ENCODE measurements at places on chromosomes 1 and 21.

- peaks cover 29% of the 10 kb centered on the region for H3K4me1 ChIP-seq
- peak overlapping the region; percentile 85 for H3K4me3 ChIP-seq
- no peaks in the 10 kb centered on the region for H3K36me3 ChIP-seq
- H3K27me3 ChIP-seq: peaks cover 12% of the 10 kb centered on the region
Measured at GRCh38 chr21:42513985-42514882, 582 bp downstream of the SLC37A1 start.

- H3K4me1 ChIP-seq: peaks cover 10% of the 10 kb centered on the region
- H3K27me3 ChIP-seq: peaks cover 6% of the 10 kb centered on the region
- no peaks in the 10 kb centered on the region for H3K36me3 ChIP-seq
- peak overlapping the region; percentile 70 for H3K4me3 ChIP-seq
Measured at GRCh38 chr1:2205191-2205952, 10.8 kb upstream of the FAAP20 start.

GRCh38 chr1:79322511-79323027 is 316.0 kb upstream of the ADGRL4 start:
- H3K4me3 ChIP-seq: no peak overlapping the region
- no peak for DNase-seq
- no peaks in the 10 kb centered on the region for H3K36me3 ChIP-seq
- no peaks in the 10 kb centered on the region for H3K27me3 ChIP-seq
- H3K27ac ChIP-seq: no peak overlapping the region

- no peaks in the 10 kb centered on the region for H3K27me3 ChIP-seq
- H3K4me1 ChIP-seq: no peaks in the 10 kb centered on the region
- H3K36me3 ChIP-seq: no peaks in the 10 kb centered on the region
- DNase-seq: no peak
Measured at GRCh38 chr1:51850420-51851223, 27.9 kb downstream of the NRDC start.

- no peak for DNase-seq
- no peaks in the 10 kb centered on the region for H3K36me3 ChIP-seq
- no peak overlapping the region for H3K27ac ChIP-seq
- peaks cover 33% of the 10 kb centered on the region for H3K4me1 ChIP-seq
Measured at GRCh38 chr1:31767225-31767624, 3.1 kb upstream of the ADGRB2 start.

- no peaks in the 10 kb centered on the region for H3K4me1 ChIP-seq
- H3K4me3 ChIP-seq: no peak overlapping the region
Measured at GRCh38 chr1:92563457-92564216, 76.9 kb upstream of the GFI1 start.

- no peaks in the 10 kb centered on the region for H3K27me3 ChIP-seq
- H3K36me3 ChIP-seq: no peaks in the 10 kb centered on the region
- no peak overlapping the region for H3K4me3 ChIP-seq
- H3K27ac ChIP-seq: no peak overlapping the region
- DNase-seq: no peak
- peaks cover 19% of the 10 kb centered on the region for H3K4me1 ChIP-seq
Measured at GRCh38 chr1:168485048-168485447, 58.7 kb downstream of the XCL2 start.

- H3K27ac ChIP-seq: no peak overlapping the region
- H3K36me3 ChIP-seq: no peaks in the 10 kb centered on the region
- no peaks in the 10 kb centered on the region for H3K27me3 ChIP-seq
- no peaks in the 10 kb centered on the region for H3K4me1 ChIP-seq
Measured at GRCh38 chr21:34630536-34631143, 15.7 kb upstream of the RCAN1 start.

DNA sequence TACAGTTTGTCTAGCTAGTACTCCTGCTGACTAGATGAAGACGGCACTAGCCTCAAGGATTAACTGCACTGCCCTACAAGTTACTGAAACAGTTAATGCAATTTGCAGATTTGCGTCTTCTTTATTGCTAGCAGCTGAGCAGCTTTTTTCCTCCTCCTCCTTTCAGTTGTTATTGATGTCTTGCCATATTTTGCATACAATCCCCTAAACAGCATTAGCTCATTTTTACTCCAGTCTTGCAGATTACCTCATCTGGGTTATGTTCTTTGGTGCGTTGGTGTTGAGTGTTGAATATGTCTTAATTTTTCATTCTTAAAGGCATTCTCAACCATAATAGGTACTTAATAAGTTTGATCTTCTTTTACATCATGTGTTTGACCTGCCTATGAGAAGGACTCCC is 363.4 kb upstream of the LYPLAL1 start:
- no peaks in the 10 kb centered on the region for H3K4me1 ChIP-seq
- H3K27me3 ChIP-seq: no peaks in the 10 kb centered on the region
- no peak for DNase-seq
- no peak overlapping the region for H3K4me3 ChIP-seq

DNA sequence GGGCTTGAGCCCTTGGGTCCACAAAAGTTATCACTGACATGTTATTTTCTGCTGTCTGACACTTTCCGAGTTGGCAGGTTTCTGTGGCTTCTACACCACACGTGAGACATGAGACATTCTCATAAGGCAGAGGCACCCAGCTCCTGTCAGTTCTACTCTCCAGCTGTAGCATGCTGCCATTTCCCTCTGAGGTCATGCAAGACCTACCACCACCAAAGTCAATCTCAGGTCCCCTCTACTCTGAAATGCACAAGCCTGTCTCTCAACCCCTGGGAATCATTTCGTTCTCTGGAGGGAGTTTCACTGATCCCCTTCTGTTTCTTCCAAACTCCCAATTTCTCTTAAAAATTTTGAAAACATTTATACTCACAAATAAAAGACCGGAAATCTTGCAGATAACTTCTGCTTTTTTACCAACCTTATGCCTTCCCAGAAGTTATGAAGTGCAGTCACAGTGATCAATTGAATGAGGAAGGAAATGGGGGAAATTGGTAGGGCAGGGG is 39.5 kb upstream of the CR2 start:
- no peaks in the 10 kb centered on the region for H3K4me1 ChIP-seq
- H3K27ac ChIP-seq: no peak overlapping the region
- no peaks in the 10 kb centered on the region for H3K36me3 ChIP-seq

GRCh38 chr1:24656046-24656445 is 12.9 kb downstream of the SRRM1 start:
- H3K27ac ChIP-seq: no peak overlapping the region
- no peak for DNase-seq
- no peak overlapping the region for H3K4me3 ChIP-seq
- H3K4me1 ChIP-seq: no peaks in the 10 kb centered on the region

DNA sequence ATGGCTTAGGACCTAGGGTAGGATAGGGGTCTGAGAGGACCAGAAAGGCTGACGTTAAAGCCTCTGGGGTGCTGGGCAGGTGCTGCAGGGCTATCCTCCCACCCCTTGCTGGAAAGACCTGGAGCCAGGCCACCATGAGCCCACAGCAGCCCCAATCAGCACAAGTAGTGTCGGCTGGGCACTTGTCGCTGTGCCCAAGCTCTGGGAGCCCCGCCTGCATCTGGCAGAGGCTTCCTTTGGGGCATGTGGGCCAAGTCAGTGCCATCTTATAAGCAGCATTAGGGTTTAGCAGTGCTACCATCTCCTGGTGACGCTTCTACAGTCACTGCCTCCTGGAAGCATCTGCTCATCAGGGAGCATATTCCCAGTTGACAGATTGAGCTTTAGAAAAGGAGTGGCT is 31.3 kb downstream of the MAN1C1 start:
- H3K27ac ChIP-seq: no peak overlapping the region
- H3K4me1 ChIP-seq: no peaks in the 10 kb centered on the region
- H3K4me3 ChIP-seq: no peak overlapping the region
- H3K36me3 ChIP-seq: no peaks in the 10 kb centered on the region
- no peak for DNase-seq
- no peaks in the 10 kb centered on the region for H3K27me3 ChIP-seq

GRCh38 chr1:177969109-177969508 is 749 bp downstream of the SEC16B start:
- H3K4me1 ChIP-seq: no peaks in the 10 kb centered on the region
- no peaks in the 10 kb centered on the region for H3K27me3 ChIP-seq
- no peak overlapping the region for H3K27ac ChIP-seq
- no peak for DNase-seq
- no peak overlapping the region for H3K4me3 ChIP-seq

DNA sequence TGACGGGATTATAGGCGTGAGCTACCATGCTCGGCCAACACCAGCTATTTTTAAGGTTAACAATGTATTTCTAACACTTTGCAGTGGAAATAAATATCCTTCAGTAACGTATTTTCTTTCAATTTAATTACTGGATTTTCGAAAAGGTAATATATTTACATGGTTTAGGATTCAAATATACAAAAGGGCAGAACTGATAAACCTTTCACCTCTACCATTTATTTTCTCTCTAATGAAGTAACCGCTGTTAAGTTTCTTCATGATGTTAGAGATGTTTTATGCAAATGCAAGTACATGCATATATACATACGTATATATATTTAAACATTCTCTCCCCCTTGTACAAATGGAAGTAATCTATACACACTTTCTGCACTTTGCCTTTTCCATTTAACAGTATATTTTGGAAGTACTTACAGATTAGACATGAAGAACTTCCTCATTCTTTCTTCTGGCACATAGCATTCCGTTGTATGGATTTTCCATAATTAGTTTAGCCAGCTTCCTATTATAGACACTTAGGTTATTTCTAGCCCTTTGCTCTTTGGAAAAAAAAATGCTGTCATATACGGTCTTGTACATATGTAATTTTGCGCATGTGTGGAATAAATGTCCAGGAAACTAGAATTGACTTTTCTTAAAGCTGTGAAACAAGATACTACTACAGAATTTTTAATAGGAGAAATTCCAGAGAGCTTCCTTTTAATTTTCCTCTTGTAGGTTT is 14.9 kb upstream of the HJV start:
- no peak overlapping the region for H3K27ac ChIP-seq
- no peak for DNase-seq
- no peaks in the 10 kb centered on the region for H3K27me3 ChIP-seq
- H3K4me1 ChIP-seq: no peaks in the 10 kb centered on the region
- peak overlapping the region; percentile 84 for H3K4me3 ChIP-seq
- no peaks in the 10 kb centered on the region for H3K36me3 ChIP-seq

- no peak for DNase-seq
- H3K4me1 ChIP-seq: no peaks in the 10 kb centered on the region
- H3K27me3 ChIP-seq: no peaks in the 10 kb centered on the region
- no peaks in the 10 kb centered on the region for H3K36me3 ChIP-seq
Measured at GRCh38 chr1:195754874-195755273, 853.4 kb downstream of the KCNT2 start.

DNA sequence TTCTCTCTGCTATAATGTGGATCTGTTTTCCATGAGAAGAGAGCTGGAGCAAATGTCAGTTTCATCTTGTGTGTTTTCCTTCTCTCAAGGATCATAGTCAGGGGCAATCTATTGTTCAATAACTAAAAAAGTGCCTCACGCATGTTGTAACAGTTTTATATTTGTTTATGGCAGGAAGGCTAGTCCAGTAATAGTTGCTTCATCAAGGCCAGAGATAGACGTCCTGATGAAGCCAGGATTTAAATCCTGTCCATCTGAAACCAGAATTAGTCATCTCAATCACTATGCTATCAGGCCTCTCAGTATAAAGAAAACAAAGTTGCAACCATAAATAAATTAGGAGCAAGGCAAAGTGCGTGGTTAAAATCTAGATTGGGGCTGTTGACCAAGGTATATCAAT is 30.2 kb upstream of the DUSP10 start:
- no peaks in the 10 kb centered on the region for H3K27me3 ChIP-seq
- H3K36me3 ChIP-seq: no peaks in the 10 kb centered on the region
- no peaks in the 10 kb centered on the region for H3K4me1 ChIP-seq
- H3K27ac ChIP-seq: no peak overlapping the region
- DNase-seq: no peak

GRCh38 chr1:236334893-236335545 is 53.3 kb upstream of the ERO1B start:
- DNase-seq: no peak
- H3K27ac ChIP-seq: no peak overlapping the region
- no peaks in the 10 kb centered on the region for H3K36me3 ChIP-seq

- no peak for DNase-seq
- H3K36me3 ChIP-seq: no peaks in the 10 kb centered on the region
- no peak overlapping the region for H3K27ac ChIP-seq
Measured at GRCh38 chr1:107935396-107936064, 29.4 kb downstream of the VAV3 start.

GRCh38 chr1:57341721-57342120 is 82.1 kb downstream of the DAB1 start:
- DNase-seq: no peak
- H3K4me1 ChIP-seq: peaks cover 14% of the 10 kb centered on the region
- H3K4me3 ChIP-seq: no peak overlapping the region
- H3K27me3 ChIP-seq: no peaks in the 10 kb centered on the region
- no peak overlapping the region for H3K27ac ChIP-seq
- no peaks in the 10 kb centered on the region for H3K36me3 ChIP-seq

- no peak overlapping the region for H3K4me3 ChIP-seq
- no peaks in the 10 kb centered on the region for H3K36me3 ChIP-seq
- no peak overlapping the region for H3K27ac ChIP-seq
- no peak for DNase-seq
- H3K4me1 ChIP-seq: peaks cover 6% of the 10 kb centered on the region
Measured at GRCh38 chr1:21966247-21967000, 10.4 kb upstream of the CELA3B start.

- no peak overlapping the region for H3K27ac ChIP-seq
- 0 out of 2 replicates have a peak, but pooled peaks cover 4% of the 10 kb centered on the region for H3K36me3 ChIP-seq
- H3K27me3 ChIP-seq: no peaks in the 10 kb centered on the region
- no peaks in the 10 kb centered on the region for H3K4me1 ChIP-seq
- no peak for DNase-seq
- H3K4me3 ChIP-seq: no peak overlapping the region
Measured at GRCh38 chr1:62810420-62811274, 26.7 kb downstream of the ATG4C start.

DNA sequence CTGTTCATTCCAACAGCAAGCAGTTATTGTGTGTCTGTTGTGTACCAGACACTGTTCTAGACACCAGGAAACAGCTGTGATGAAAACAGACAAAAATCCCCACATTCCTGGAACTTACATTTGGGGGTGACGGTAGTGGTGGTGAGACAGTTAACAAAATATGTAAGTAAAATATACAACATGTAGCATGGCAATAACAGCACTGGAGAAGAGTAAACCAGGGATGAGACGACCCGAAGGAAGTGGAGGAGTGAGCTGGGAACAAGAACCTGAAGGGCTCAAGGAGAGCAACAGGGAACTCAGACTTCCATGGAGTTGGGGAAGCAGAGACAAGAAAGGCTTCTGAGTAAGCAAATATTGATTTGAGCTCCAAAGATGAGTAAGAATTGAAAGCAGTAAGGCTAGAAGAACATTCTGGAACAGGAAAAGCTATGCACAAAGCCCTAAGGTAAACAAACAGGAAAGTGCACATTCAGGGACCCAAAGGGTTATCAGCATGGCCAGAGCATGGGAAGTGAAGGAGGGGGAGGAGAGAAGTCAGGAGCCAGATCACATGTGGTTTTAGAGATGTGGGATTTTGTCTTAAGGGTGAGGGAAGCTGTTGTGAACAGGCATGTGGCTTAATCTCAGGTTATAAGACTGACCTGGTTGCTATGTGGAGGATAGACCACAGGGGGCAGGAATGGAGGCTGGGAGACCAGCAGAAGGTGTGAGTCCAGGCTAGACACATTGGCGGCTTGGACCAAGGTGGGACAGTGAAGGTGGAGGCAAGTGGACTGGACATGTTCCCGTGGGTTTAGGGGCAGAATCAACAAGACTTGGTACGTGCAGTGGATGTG is 7.3 kb downstream of the CSF1 start:
- DNase-seq: peak; percentile 31
- no peaks in the 10 kb centered on the region for H3K4me1 ChIP-seq
- H3K36me3 ChIP-seq: no peaks in the 10 kb centered on the region
- H3K4me3 ChIP-seq: no peak overlapping the region

Data from GM23338 (cell line).